ENCODE measurements at places on chromosomes 12 and 14.

GRCh38 chr12:59803735-59804134 lies 207.9 kb downstream of the SLC16A7 start:
- no peak for DNase-seq

DNA sequence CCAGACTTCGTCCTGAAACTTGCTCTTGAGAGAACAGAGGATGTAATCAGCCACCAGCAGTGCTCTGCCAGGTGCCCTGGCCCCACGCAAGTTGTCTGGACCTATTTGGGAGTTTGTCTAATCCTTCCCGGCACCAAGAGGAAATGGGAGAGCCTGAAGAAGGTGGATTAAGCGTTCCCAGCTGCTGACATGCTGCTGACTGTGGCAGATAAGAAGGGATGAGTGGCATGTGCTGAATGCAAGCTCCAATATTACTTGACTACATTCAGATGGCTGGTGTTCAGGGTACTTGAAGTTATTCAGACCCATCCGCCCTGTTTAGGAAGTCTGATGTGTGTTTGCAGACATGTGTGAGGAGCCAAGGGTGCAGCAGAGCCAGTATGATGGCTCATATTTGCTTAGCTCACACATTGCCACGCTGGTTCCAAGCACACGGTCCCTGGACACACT lies 440.6 kb upstream of the CCDC196 start:
- no peak for DNase-seq

- no peak for DNase-seq
Measured at GRCh38 chr12:94488463-94488862, 28.8 kb upstream of the CEP83 start.

DNA sequence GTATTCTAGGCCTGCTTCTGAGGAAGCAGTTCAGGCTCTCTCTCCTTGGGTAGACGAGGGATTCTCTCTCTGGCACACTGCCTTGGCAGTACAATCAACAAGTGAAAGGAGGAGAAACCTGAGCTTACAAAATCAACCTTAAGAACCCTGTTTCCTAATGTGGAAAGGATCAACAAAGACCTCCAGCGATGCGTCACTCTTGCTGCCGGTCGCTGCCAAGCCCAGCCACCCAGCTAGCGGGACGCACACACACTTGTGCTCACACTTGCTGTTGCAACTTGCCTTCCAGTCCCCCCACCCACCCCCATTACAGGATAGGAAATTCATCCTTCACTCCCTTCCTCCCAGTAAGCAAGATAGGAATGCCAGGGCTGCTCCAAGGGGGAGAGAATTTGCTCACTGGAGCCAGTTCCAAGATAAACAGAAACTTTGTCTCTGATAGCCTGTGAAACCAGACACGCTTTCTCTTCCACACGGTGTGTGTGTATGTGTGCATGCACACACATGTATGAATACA lies 144.3 kb downstream of the BCL11B start:
- no peak for DNase-seq

DNA sequence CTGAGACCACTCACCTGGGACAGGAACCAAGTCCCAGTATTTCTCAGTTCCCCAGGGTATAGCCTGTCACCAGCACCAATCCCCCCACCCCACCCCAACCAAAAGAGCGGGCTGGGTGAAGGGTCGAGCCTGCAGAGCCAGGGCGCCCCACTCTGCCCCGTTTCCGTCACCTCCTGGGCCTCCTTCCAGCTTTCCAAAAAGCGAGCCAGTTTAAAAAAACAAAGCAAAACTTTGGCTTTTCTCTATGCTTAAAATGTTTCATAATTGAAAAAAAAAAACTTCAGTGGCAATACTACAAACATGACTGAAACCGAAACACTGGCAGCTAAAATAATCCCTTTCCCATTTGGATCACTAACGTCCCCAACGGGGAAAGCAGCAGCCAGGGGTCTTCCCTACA lies 7.5 kb downstream of the CAMKK2 start:
- no peak for DNase-seq

- no peak for DNase-seq
Measured at GRCh38 chr12:14952299-14952921, 9.0 kb downstream of the ARHGDIB start.

DNA sequence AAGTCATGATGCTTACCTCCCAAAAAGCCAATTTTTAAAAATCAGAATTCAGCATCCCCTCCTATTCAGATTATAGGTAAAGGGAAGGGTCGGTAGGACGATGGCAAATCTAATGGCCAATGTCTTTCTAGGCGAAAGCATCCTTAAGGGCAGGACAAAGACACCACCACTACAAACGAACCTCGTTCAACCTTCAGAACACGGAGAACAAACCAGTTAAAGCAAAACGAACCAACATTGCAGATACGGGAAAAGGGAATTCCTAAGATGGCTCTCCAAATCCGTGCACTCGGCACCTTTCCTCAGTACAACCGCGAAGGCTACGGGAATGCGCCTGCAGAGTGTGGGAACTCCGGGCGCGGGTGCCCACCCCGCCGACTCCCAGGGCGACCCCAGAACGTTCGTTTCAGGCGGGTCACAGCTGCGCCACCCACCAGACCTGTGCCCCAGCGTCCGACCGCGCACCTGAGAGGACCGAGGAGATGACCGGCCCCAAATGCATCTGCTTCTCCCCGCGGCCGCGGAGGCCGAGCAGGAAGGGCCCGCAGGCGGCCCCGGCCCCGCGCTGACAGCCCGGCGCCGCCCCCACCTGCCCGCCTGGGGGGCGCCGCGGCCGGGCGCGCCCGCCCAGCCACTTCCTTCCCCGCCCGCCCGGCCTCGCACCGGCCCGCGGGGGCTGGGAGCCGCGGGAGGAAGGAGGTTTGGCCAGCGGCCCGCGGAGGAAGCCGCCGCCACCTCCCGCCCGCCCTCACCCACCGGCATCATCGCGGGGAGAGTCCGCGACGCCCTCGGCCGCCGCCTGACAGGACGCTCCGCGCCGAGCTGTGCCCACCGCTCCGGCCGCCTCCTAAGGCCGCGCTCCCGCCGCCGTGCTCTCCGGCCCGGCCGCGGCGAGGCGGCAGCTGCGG lies 578 bp downstream of the PPP1R13B start:
- DNase-seq = peak; percentile 8

DNA sequence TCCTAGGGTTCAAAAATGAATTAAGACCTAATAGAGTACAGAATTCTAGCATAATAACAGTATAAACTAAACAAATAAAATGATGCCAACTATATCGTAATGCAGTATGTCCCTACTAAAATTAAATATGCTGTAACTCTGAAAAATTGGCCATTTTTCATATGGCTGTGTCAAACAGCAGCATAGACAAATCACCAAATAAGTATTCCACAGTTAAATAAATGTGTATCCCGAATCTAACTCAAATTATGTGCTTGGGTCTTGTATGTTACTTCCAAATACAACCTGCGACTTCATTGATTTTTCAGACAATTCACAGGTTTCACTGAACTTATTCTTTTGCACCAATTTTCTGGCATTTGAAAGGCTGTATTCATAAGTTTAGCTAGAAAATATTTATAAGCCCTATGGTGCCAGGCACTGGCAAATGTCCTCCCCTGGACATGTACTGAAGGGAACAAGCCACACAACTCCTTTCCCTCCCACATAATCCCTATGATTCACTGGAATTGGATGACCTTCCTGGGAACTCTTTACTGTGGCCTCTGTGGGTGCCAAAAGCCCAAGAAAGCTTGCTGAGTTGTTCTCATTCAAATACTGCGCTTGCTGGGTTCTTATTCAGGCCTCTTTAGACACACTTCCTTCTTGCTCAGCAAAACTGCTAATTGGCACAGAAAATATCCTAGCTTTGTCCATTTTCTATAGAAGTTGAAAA lies 108.8 kb downstream of the KITLG start:
- DNase-seq = no peak

- peak; percentile 76 for DNase-seq
Measured at GRCh38 chr12:2613326-2614073, 181.3 kb upstream of the FKBP4 start.

- no peak for DNase-seq
Measured at GRCh38 chr14:71166180-71166837, 259.1 kb downstream of the PCNX1 start.

DNA sequence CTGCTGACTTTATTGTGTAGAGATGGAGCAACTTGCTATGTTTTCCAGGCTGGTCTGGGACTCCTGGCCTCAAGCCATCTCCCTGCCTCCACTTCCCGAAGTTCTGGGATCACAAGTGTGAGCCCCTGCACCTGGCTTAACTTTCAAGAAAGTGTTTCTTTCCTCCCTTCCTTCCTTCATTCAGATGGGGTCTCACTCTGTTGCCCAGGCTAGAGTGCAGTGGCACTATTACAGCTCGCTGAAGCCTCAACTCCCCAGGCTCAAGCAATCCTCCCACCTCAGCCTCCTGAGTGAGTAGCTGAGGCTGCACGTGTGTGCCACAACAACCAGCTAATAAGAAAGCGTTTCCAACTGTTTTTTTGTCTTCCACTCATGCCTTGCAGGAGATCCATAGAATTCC lies 185.6 kb upstream of the AMIGO2 start:
- DNase-seq = no peak

DNA sequence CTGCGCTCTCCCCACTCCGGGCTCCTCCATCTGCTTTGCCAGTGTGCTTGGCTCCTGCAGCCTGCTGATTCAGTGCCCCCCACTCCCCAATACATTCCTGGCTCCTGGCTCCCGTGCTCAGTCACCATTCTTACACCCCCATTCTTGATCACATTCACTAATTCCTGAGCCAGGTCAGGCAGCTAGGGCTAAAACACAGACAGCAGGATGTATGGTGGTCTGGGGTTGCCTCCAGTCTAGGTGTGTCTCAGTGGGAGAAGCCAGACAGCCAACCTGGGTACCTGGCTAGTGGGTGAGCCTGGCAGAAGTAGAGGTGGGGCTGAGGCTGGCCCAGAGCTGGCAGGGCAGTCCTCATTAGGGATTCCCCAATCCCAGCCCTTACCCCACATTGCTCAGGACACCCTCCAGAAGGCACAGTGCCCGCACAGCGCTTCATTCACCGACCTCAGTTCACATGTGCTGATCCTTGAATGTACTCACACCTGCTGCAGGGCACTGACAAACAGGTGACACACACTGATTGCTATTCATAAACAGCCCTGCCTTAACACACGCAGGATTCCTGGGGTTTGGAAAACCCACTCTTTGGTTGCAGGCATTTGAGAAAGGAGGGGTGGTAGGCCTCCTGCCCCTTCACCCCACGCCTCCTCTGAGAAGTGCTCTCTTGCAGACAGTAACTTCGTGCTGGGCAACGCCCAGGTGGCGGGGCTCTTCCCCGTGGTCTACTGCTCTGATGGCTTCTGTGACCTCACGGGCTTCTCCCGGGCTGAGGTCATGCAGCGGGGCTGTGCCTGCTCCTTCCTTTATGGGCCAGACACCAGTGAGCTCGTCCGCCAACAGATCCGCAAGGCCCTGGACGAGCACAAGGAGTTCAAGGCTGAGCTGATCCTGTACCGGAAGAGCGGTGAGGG lies 1.7 kb downstream of the KCNH3 start:
- no peak for DNase-seq

DNA sequence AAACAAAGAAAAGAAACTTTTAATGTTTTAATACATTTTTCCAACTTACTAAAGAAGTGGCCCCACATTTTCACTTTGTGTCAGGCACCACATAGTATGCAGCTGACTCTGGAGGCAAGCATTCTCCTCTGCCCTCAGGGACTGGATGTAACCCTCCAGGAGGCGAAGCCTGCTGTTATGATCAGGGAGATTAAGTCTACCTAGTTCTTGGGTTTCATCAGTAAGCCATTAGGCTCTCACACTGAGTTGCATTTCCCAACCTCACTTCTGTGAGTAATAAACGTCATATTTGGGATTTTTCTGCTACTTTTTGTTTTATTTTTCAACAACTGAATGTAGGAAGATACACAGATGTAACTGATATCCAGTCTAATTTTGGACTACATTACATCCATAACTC lies 101.2 kb upstream of the LRFN5 start:
- no peak for DNase-seq

DNA sequence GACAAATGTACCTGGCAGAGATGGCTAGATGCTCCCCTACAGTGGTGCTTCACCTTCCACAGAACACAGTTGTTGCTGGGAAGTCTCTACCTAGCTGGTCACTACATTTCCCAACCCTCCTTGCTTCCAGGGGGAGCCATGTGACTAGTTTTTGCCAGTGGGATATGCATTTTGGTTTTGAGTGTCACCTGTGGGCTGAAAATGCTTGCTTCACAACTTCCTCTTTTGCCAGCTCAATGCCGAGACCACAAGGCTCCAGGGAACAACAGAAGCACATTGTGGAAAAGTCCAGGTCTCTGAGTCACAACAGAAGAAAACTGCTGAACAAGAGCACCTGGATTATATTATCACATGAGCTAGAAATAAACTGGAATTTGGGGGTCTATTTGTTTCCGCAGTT lies 48.5 kb upstream of the ARHGAP5 start:
- no peak for DNase-seq

Data from stimulated activated CD4-positive, alpha-beta T cell treated with anti-CD3 and anti-CD28 coated beads, Interleukin-1b, Interleukin-23, amount 100 ng/mL, for 48 hours (primary cell).